Tibial nerve (tissue), 4 donors: ENCODE measurements at places on chromosomes 12 and 14. TPM values are rescaled to one million over a fixed set of nuclear protein-coding genes. Genes with fewer than 3 reads are reported as not detected.

DNA sequence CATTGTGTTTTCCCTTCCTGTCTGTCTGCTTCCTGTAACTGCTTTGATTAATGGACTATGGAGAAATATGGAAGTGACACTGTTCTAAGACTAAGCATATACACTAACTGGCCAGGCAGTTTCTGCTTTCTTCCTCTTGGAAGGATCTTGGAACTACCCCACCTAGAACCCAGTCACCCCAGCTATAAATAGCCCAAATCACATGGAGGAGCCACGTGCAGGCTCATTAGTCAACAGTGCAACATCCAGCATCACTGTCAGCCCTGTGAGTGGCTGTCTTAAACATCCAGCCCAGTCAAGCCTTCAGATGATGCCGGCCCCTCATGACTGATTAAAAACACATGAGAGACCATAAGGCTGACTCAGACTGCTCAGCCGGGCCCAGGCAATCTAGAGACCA lies 39.2 kb downstream of the BCAT1 start:
- no peaks in the 10 kb centered on the region for H3K4me1 ChIP-seq
- peak; percentile 23 for DNase-seq
- peak overlapping the region; percentile 20 for H3K27ac ChIP-seq
- no peak overlapping the region for H3K4me3 ChIP-seq
- H3K27me3 ChIP-seq, result no peaks in the 10 kb centered on the region

- peaks cover 45% of the 10 kb centered on the region for H3K4me1 ChIP-seq
- peak overlapping the region; percentile 54 for H3K27ac ChIP-seq
- DNase-seq, result no peak
- H3K4me3 ChIP-seq, result no peak overlapping the region
- no peaks in the 10 kb centered on the region for H3K36me3 ChIP-seq
- H3K27me3 ChIP-seq, result no peaks in the 10 kb centered on the region
Observed at GRCh38 chr12:45234139-45234865, 18.4 kb downstream of the ANO6 start.

- no peak overlapping the region for H3K4me3 ChIP-seq
- no peak overlapping the region for H3K27ac ChIP-seq
- H3K4me1 ChIP-seq, result peaks cover 17% of the 10 kb centered on the region
- no peaks in the 10 kb centered on the region for H3K36me3 ChIP-seq
- DNase-seq, result no peak
Observed at GRCh38 chr12:45458238-45458637, 242.3 kb downstream of the ANO6 start.

- peaks cover 69% of the 10 kb centered on the region for H3K27me3 ChIP-seq
- H3K4me1 ChIP-seq, result peaks cover 4% of the 10 kb centered on the region
- no peak for DNase-seq
- no peak overlapping the region for H3K27ac ChIP-seq
- no peaks in the 10 kb centered on the region for H3K36me3 ChIP-seq
Observed at GRCh38 chr14:105069522-105069870, 4.3 kb upstream of the GPR132 start.

DNA sequence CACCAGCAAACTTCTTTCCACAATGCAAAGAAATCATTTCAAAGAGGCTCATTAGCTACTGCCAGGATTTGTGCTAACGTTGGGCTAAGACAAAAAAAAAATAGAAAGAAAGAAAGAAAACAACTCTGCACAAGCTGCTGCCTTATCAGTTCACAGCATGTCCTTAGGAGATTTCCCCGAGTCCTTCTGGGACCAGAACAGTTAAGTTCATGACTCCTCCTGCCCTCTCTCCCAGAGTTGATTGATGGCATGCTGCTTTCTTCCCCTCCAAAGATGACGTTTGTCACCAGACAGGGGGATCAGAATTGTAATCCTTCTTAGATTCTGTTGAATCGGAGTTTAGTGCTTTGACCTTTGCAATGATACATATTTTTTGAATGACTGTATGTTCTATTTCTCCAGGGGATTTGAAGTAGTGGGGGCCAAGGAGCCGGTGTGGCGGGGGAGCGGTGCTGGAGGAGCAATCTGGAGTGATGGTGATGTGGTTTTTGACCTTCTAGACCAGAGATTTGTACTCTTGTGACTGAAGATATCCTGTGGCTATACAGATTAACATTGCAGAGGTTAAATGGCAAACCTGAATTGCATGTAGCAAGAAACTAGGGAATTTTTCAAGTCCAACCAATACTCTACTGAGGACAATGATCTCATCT lies 409.2 kb upstream of the TMPO start:
- no peaks in the 10 kb centered on the region for H3K4me1 ChIP-seq
- no peak overlapping the region for H3K27ac ChIP-seq
- no peaks in the 10 kb centered on the region for H3K36me3 ChIP-seq

- no peak overlapping the region for H3K4me3 ChIP-seq
- peaks cover 2% of the 10 kb centered on the region for H3K36me3 ChIP-seq
- no peak overlapping the region for H3K27ac ChIP-seq
Observed at GRCh38 chr14:105536691-105537579, 10.6 kb downstream of the TMEM121 start.

DNA sequence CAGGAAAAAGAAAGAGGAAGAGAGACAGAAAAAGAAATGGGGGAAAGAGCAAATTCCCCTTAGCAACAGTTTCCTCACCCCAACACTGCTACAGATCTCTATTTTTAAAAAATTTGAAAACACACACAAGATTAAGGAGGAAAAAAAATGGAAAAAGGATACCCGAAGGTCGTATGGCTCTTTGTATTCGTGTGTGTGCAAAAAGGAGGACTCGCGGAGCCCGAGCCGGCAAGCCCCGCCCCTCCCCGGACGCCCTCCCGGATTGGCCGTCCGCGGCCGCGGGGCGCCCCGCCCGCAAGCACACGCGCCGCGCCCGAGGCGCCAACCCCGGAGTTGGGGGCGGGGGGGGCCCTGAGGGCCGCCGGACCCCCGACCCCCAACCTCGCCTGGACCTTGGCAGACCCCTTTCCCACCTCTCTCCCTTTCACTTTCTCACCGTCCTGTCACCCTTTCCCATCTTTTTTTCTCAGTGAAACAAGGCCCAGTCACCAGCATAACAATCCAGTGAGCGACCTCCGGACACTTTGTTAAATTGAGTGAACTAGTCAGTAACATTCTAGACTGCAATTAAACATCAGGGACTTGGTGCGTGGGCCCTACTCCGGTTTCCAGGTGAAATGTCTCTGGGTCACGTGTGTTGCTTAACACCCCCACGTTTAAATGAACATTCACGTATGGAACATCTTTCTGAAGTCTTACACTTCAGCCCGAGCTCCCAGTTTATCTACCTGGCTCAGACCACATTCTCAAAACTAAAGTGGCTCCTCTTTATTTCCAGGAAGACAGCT lies at the start of gene C14orf93:
C14orf93 (minus strand) TSS at position 205 of the 788 bp plus-strand sequence. CDS start 11,120 bp downstream, outside the sequence.
- H3K27ac ChIP-seq, result peak within 1 kb of the TSS; percentile 92
- H3K36me3 ChIP-seq, result no peaks in the 10 kb centered on the region
- H3K4me1 ChIP-seq, result no peaks in the 10 kb centered on the region
- H3K27me3 ChIP-seq, result no peaks in the 10 kb centered on the region
- peak; percentile 60 for DNase-seq

DNA sequence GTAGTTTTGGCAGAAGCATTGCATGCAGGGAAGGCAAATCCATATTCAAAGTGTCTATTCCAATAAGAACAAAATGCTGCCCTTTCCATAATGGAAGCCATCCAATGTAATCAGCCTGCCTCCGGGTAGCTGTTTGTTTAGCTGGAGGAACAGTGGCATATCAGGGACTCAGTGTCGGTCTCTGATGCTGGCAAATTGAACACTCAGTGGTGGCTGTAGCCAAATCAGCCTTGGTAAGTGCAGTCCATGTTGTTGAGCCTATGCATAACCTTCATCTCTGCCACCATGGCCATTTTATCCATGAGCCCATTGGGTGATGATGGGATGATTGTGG lies 147.8 kb upstream of the MAX start:
- H3K4me3 ChIP-seq, result no peak overlapping the region
- no peaks in the 10 kb centered on the region for H3K36me3 ChIP-seq
- H3K4me1 ChIP-seq, result no peaks in the 10 kb centered on the region

GRCh38 chr14:96630281-96630680 lies 128.1 kb downstream of the PAPOLA start:
- H3K27me3 ChIP-seq, result no peaks in the 10 kb centered on the region
- no peak for DNase-seq
- no peak overlapping the region for H3K27ac ChIP-seq

- no peaks in the 10 kb centered on the region for H3K4me1 ChIP-seq
- H3K36me3 ChIP-seq, result no peaks in the 10 kb centered on the region
- no peak for DNase-seq
Observed at GRCh38 chr12:94082690-94083089, 65.7 kb upstream of the PLXNC1 start.

GRCh38 chr12:54940727-54941315 lies 43.7 kb downstream of the TESPA1 start:
- no peak for DNase-seq
- no peaks in the 10 kb centered on the region for H3K36me3 ChIP-seq
- no peak overlapping the region for H3K4me3 ChIP-seq
- no peak overlapping the region for H3K27ac ChIP-seq

- no peak overlapping the region for H3K27ac ChIP-seq
- H3K36me3 ChIP-seq, result no peaks in the 10 kb centered on the region
- no peak for DNase-seq
- H3K27me3 ChIP-seq, result no peaks in the 10 kb centered on the region
Observed at GRCh38 chr12:42916143-42916542, 326.6 kb upstream of the PRICKLE1 start.

- H3K27ac ChIP-seq, result no peak overlapping the region
- H3K4me3 ChIP-seq, result no peak overlapping the region
- no peaks in the 10 kb centered on the region for H3K27me3 ChIP-seq
Observed at GRCh38 chr12:94145191-94145983, 3.0 kb upstream of the PLXNC1 start.

GRCh38 chr12:42935090-42935489 lies 345.5 kb upstream of the PRICKLE1 start:
- no peak for DNase-seq
- H3K4me1 ChIP-seq, result no peaks in the 10 kb centered on the region
- H3K4me3 ChIP-seq, result no peak overlapping the region
- no peaks in the 10 kb centered on the region for H3K36me3 ChIP-seq
- no peaks in the 10 kb centered on the region for H3K27me3 ChIP-seq
- no peak overlapping the region for H3K27ac ChIP-seq

- H3K4me3 ChIP-seq, result no peak overlapping the region
- no peak for DNase-seq
- H3K36me3 ChIP-seq, result no peaks in the 10 kb centered on the region
- no peak overlapping the region for H3K27ac ChIP-seq
Observed at GRCh38 chr12:77072833-77073495, 7.6 kb upstream of the E2F7 start.

GRCh38 chr14:94857950-94858349 lies 88.0 kb upstream of the GSC start:
- H3K36me3 ChIP-seq, result no peaks in the 10 kb centered on the region
- H3K4me1 ChIP-seq, result no peaks in the 10 kb centered on the region
- no peak overlapping the region for H3K4me3 ChIP-seq
- no peak overlapping the region for H3K27ac ChIP-seq
- DNase-seq, result no peak

DNA sequence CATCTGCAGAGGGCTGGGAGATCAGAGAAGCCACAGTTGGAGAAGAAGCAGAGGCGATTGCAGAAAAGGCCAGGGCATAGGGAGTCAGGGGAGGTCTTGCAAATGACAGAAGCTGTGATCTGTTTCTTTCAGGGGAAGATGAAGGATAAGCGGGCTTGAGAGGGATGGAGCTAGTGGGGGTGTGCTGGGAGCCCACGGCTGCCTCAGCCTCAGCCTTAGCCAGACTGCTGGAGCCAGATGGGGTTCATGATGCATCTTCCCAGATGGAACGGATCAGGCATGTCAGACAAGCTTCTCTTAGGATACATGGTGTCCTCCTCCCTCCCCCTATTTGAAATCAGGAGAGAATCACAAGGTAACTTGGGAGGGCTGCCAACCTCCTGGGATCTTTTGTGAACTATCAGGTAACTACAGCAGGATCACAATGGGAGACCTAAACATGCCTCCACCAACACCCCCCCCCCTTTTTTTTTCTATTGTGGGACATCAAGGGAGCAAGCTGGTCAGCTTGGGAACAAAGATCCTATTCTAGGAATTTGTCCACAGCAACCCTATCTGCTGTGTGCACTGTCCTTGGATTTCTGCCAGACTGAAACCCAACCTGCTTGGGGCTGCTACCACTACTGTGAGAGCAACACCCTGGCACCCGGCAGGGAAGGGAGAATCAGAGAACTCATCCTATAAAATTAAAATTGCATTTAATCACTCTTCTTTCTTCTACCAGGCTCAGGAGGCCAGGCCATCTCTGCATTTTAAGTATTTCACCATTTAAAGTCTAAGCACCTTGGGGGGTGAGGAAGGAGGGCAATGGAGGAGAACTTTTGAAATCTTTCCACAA lies 10.7 kb upstream of the ATP2A2 start:
- no peaks in the 10 kb centered on the region for H3K4me1 ChIP-seq
- H3K27me3 ChIP-seq, result no peaks in the 10 kb centered on the region
- H3K36me3 ChIP-seq, result no peaks in the 10 kb centered on the region

- H3K27me3 ChIP-seq, result no peaks in the 10 kb centered on the region
- no peak for DNase-seq
- H3K36me3 ChIP-seq, result no peaks in the 10 kb centered on the region
- no peaks in the 10 kb centered on the region for H3K4me1 ChIP-seq
Observed at GRCh38 chr14:72786378-72787350, 107.2 kb downstream of the DPF3 start.

- no peak for DNase-seq
- H3K4me1 ChIP-seq, result peaks cover 8% of the 10 kb centered on the region
- H3K4me3 ChIP-seq, result no peak overlapping the region
- no peaks in the 10 kb centered on the region for H3K27me3 ChIP-seq
- H3K27ac ChIP-seq, result no peak overlapping the region
- H3K36me3 ChIP-seq, result no peaks in the 10 kb centered on the region
Observed at GRCh38 chr12:8678661-8679111, 16.1 kb upstream of the MFAP5 start.

DNA sequence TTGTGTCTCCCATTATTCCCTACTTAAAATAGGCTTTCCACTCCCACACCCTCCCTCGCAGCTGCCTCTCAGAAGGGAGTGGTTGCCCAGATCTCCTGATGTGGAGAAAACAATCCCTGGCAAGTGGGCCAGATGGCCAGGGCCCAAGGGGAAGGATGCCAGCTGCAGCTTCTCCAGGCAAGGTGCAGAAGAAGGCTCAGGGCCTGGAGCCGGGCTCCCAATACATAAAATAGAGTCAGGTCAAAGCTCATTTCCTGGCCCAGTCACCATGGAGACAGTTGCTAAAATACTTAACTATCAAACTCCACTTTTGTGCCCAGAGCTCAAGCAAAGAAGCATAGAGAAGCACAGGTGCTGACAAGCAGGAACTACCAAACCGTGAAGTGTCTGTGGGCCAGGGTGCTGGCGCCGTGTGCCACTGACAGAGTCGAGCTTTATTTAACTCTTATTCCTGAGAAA lies 45.7 kb upstream of the ITPR2 start:
- DNase-seq, result peak; percentile 26
- H3K4me1 ChIP-seq, result peaks cover 21% of the 10 kb centered on the region
- H3K4me3 ChIP-seq, result no peak overlapping the region
- H3K27me3 ChIP-seq, result no peaks in the 10 kb centered on the region

LMNTD1 gene
- total RNA-seq, result not detected

CCDC175 gene
- total RNA-seq, result not detected

LARP4 gene
- 35.7 TPM for total RNA-seq

PSMA3 gene
- 86.6 TPM for total RNA-seq

KRT73 gene
- total RNA-seq, result not detected

AMDHD1 gene
- total RNA-seq, result not detected

KRT85 gene
- total RNA-seq, result not detected

GLIPR1L2 gene
- total RNA-seq, result 0.20 TPM

CLEC2B gene
- 15.3 TPM for total RNA-seq

GPR132 gene
- 7.7 TPM for total RNA-seq

CYP27B1 gene
- total RNA-seq, result 3.0 TPM

NGDN gene
- total RNA-seq, result 35.8 TPM
